Activated naive CD4-positive, alpha-beta T cell treated with anti-CD3 and anti-CD28 coated beads for 36 hours (primary cell): ENCODE measurements at places on chromosomes 6 and 20.

DNA sequence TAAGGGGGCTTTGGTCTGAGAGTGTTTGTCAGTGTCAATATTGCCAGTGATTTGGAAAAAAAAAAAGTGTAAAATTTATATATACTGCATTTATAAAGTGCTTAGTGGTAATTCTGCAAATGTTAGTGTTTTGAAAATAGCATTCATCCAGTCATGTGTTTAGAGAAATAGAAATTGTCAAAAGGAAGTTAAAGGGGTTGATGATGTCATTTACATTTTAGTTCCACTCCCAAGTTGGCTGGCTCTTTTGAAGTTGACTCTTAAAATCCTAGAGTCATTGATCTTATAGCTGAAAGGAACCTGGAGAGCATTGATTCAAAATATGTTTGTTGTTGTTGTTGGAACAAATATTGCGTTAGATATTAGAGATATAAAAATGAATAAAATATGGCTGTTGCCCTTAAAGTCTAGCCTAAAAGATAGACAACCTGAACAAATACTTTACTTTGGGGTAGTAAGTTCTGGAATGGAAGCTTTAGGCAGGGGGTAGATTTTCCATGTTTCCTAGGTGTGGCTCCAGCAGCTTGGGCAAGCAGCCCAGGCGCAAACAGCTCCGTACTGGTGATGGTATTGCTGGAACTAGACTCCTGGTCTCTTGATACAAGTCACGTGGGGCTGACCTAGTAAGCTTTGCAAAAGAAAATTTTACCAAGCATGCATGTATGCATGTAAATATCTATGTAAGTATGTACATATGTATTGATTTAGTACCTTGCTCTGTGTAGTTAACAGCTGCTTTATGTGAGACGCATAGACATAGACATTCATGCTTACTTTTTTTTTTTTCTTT lies 46.3 kb downstream of the HIVEP1 start:
- no peak for DNase-seq

GRCh38 chr6:100458841-100459591 lies 5.7 kb downstream of the SIM1 start:
- no peak for DNase-seq

- no peak for DNase-seq
These were observed 91.6 kb downstream of the RTN4IP1 start for GRCh38 chr6:106537662-106538061.

- DNase-seq: no peak
These were observed 19.7 kb downstream of the CD40 start for GRCh38 chr20:46137816-46138215.

GRCh38 chr6:84521511-84521910 lies 242.9 kb downstream of the TBX18 start:
- no peak for DNase-seq

DNA sequence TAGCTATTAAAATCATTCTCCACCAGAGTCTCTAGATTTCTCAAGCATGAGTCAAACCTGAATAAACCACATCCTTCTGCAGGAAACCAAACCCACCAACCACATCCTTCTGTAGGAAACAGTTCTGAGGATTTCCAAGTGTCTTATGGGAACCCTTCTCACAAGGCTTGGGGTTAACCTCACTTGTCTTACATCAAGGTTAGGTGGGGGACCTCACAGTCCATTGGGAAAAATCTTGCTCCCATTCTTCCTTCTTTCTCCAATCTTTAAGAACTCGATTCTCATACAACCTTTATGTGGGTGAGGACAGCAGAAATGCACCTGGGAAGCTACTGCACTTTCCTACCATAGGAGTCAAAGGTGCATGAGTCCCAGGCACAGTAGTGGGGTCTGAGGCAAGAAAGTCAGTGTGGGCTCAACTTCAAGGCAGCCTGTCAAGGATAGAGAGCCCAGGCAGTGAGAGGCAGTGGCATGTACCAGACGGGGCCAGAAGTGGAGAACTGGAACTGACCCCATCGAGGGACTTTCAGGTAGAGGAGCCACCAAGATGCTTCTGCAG lies 114.5 kb downstream of the SLC22A3 start:
- DNase-seq: peak; percentile 79

- DNase-seq: no peak
These were observed 43.1 kb upstream of the ZNF337 start for GRCh38 chr20:25739615-25740320.

DNA sequence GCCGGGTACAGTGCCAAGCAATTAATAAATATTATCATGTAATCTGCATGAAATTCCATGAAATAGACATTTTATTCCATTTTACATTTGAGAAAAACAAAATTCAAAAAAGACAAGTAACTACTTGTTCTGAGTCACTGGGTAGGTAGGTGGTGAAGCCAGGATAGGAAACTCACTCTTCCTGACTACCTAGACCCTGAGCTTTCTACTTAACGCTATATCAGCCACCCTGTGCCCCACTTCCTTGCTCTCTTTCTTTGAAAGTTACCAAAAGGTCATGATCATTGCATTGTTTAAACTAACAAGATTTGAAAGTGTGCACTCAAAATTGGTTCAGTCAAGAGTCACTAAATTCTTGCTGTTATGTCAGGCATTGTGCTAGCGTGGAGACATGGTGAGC lies 235.7 kb downstream of the CD83 start:
- DNase-seq: no peak

GRCh38 chr20:47093320-47093966 lies 198.8 kb downstream of the EYA2 start:
- DNase-seq: no peak

- DNase-seq: peak; percentile 60
These were observed 14.2 kb downstream of the ARID1B start for GRCh38 chr6:156791320-156791850.

GRCh38 chr6:170137911-170138910 lies 152.7 kb downstream of the DLL1 start:
- peak; percentile 2 for DNase-seq

DNA sequence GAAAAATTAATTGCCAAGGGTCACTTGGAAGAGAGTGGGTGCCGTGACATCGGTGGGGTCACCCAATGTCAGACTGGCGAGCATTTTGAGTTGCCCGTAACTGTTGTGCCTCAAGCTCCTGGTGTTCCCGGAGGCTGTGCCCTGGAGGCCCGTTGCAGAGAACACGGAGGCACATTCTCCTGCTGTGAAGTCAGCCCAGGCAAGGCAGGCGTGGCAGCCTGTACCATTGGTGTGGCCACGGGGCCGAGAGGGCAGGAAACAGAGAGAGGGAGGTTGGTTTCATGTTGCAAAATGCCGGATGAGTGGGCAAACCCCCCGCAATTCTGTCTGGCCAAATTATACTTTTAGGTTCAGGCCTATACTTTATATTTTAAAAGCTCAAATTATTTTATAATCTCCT lies 81.2 kb downstream of the THBS2 start:
- no peak for DNase-seq

- no peak for DNase-seq
These were observed 7.6 kb downstream of the NKAIN4 start for GRCh38 chr20:63246490-63247288.

DNA sequence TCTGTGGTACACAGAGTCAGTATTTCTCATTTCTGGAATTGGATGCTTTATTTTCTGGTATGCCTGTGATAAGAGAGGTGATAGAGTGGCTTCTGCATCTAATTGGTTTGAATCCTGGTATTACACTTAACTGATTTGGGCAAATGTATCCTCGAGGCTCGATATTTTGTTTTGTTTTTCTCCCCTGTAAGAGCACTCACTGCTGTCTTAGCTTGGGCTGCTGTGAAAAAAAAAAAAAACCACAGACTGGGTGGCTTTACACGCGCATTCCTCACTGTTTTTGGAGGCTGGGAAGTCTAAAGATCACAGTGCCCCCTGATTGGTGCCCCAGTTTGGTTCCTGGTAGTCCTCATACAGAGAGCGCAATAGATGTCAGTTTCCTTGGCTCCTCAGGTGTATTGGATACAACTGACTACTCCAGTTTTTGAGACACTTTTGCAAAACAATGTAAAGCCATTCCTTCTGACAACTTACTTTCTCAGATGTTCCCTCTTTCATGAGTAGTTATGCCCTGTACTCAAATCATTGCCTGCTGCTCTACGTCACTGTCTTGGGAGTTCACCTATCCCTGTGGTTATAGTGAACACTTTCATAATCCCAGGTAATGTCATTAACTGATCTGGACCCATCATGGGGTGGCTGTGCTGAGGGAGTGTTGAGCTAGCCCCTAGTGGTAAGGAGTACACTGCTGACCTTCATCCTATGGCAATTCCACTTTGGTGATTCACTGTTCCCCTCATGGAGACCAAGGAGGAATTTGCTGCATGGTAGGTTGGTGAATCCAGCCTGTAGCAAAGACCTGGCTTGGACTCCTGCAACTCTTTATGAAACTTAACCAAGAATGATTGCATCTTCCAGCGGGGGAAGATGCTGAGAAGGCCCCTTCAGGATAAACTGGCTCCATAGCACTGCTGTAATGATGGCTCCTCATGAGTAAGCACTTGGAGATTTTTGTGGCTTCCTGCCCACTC lies 3.5 kb upstream of the ACAT2 start:
- no peak for DNase-seq

DNA sequence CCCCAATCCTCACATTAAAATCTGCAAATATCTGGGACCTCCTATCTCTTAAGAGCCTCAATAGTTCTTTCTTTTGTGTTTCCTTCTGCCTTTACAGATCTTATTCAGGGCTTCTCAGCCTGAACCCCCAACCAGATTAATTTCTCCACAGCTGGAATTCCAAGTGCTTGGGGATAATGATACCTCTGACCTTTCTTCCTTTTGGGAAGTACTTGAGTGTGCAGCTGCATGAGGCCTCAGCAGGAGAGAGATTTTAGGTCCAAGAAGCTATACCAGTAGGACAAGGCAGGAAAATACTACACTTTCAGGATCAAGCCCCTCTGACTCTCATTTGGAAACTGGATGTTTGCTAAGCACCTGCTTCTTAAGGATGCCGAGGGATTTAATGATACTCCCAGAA lies 2.6 kb downstream of the PHF20 start:
- DNase-seq: no peak

GRCh38 chr6:44096612-44097011 lies 30.6 kb downstream of the MRPL14 start:
- peak; percentile 89 for DNase-seq

DNA sequence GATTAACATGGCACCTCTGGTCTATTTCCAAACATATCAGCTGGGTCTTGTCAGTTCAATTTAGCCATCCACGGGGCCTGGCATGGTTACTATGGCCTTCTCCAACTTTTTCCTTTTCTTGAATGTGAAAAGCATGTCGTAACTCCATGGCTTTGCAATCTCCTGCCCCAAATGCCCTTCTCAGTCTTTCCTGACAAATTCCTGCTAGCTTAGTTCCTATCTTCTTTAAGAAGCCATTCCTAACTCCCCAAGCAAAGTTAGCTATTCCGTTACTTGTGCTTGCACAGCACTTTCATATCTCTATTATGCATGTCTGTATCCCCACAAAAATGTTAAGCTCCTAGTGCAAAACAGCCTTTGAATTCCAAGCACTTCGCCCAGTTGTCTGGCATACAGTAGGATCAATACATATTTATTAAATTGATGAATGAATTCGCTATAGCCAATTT lies 105.6 kb downstream of the AIG1 start:
- no peak for DNase-seq

GRCh38 chr20:21901470-21902275 lies 196.2 kb downstream of the PAX1 start:
- no peak for DNase-seq
